ENCODE measurements at places on chromosomes 13 and 19.
A peak's percentile ranks its signal among the peaks of the same experiment; 100 is the strongest.

- no peak for DNase-seq
Measured at GRCh38 chr19:51686171-51686570, 7.0 kb upstream of the SPACA6 start.

- no peak for DNase-seq
Measured at GRCh38 chr13:79735228-79735627, 254.3 kb downstream of the NDFIP2 start.

DNA sequence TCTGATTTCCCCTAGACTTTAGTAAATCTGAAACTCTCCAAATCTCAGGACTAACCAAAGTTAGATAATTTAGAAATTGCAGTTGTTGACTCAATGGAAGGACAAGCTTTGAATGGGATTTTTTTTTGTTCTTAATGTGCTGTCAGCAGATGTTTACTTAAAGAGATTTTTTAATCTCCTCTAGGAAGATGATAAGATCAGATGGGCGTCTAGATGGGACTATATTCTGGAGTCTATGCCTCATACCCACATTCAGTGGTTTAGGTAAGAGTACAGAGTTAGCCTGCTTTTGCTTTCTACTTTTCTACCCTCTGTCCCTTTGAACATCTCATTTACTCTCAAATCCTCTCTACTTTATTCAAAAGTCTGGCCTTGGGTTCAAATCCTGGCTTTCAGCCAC lies 39.3 kb downstream of the TM9SF2 start:
- no peak for DNase-seq

DNA sequence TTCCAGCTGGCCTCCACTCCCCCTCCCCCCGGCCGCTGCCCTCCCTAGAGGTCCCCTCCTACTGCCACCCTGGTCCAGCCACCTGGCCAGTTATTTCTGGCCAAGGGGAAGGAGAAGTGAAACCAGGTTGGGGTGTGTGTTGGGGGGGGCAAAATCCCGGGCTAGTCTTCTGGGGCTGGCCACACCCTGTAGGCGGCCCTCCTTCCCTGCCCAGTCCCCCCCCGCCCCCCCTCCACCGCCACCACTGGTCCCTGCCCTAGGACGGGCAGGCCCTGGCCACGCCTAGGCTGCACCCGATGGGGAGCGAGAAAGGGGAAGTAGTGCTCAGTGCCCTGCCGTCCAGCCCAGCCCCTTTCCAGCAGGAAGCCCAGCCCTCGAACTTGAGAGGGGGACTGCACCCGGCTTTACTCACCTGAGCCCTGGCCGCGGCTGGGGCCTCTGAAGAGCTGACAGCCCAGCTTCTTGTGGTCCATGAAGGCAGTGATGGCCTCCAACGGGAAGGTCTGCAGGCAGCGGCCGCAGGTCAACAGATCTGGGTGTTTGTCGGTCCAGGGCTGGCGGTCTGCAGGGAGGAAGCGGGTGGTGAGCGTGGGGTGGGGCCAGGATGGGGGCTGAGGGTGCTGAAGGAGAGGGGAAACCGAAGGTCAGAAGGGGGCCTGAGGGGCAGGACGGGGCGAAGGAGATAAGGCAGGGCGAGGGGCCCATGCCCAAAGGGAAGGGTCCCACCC lies 813 bp downstream of the ZNF296 start:
- DNase-seq: peak; percentile 86

DNA sequence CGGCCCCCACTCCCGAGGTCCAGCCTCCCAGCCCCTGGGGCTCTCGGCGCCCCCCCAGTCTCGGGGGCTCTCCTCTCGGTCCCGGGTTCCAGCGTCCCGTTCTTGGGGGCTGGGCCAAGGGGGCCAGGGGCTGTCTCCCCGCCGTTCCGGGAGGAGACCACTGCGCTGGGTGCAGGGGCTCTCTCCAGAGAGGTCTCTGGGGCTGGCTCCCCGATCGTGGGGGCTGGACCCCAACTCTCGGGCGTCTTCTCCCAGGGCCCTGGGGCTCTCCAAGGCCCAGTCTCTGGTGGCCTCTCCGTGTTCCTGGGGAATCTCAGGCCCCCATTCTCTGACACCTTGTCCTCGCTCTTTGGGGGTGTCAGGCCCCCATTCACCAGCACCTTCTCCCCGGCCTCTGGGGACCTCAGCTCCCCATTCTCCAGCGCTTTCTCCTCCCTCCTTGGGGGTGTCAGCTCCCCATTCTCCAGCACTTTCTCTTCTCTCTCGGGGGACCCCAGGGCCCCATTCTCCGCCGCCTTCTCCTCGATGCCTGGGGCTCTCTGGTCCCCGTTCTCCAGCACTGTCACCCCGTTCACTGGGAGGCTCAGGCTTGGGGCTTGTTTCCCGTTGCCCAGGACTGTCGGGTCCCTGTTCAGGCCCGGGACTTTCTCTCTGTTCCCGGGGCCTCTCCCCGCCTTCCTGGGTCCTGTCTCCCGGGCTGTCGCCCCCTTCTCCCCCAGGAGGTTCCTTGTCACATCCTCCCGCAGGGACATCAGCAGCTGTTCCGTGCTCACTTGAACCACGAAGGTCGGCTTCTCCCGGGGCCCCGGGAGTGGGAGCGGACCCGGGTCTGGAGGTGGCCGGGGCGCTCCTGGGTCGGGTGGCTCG lies 13.7 kb downstream of the LMTK3 start:
- DNase-seq: no peak

GRCh38 chr13:43411741-43412140 lies 375.0 kb downstream of the ENOX1 start:
- DNase-seq: peak; percentile 38

DNA sequence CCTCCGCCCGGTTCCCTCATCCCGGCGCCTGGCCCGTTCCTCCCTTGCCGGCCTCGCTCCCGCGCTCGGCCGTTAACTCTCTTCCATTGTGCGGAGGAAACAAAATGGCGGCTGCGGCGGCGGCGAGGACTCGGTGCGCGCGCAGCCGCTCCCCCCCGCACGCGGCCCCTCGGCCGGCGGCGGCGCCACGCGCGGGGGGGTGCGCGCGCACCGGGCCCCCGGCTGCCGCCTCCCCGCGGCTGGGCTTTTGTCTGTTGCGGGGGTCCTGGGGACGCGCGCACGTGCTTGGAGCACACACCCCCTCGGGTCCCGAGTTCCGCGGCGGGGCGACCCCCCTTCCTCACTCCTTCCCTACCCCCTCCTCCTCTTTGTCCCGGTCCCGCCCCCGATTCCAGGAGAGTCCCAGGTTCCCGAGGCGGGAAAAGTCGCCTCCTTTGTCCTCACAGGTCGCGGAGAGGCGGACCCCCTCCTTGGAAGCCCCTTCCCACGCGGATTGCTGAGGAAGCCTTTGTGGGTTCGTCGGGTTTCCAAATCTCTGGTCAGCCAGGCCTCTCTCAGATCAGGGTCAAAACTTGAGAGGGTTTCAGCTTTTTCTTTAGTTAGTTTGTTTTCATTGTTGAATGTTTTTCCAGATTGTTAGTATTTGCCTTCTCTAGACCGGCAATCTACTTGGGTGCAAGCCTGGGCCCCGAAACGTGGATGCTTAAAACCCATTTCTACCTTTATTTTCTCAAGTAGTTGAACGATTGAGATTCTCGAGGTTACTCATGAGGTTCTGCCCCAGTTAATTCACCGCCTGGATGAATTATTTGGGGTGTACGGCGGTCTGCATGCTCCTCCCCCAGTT lies 687 bp downstream of the ILF3 start:
- DNase-seq: peak; percentile 67

GRCh38 chr13:67620665-67621064 lies 390.5 kb upstream of the PCDH9 start:
- DNase-seq: no peak

DNA sequence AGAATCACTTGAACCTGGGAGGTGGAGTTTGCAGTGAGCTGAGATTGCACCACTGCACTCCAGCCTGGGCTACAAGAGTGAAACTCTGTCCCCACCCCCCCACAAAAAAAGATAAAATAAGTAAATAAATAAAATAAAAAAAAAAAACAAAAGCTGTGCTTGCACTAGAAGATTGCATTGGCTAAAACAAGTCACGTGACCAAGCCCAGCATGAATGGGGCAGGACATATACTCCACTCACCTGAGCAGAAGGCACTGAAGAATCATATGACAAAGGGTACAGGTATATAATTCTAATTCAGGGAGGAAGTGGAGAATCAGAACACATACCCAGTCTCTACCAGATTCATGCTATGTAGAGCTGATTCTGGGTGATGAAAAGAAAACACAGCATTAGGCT lies 36.6 kb downstream of the CYP4F22 start:
- no peak for DNase-seq

- no peak for DNase-seq
Measured at GRCh38 chr13:40564342-40565001, 102.0 kb downstream of the FOXO1 start.

DNA sequence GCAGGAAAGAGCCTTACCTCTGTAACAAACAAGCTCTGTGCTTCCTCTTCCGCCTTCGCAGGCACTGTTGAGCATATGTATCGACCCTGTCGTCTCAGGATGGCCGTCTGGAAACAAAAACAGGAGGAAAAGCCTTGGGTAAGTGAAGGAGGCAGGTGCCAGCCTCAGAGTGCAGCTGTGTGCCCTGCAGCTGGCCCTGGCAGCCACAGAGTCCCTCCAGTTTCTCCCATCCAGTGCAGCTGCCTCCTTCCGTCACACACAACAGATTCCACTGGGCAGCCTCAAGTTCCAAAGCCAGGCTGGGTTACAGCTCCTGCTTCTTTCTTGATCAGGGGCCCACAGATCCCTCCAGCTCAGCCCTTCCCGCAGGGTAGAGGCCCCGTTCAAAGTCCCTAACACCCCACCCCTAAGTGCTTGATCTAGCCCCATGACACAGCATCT lies 47.7 kb downstream of the DOCK9 start:
- no peak for DNase-seq

GRCh38 chr13:23347601-23348000 lies 85.9 kb downstream of the SACS start:
- DNase-seq: no peak

DNA sequence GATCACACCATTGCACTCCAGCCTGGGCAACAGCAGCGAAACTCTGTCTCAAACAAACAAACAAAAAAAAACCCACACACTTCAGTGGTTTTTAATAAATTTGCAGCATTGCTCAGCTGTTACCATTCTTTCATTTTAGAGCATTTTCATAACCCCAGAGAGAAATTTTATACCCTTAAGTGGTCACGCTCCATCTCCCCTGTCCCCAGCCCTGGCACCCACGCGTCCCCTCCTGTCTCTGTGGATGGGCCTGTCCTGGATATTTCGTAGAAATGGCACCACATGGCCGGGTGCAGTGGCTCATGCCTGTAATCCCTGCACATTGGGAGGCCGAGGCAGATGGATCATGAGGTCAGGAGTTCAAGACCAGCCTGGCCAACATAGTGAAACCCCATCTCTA lies 7.8 kb downstream of the THOP1 start:
- DNase-seq: no peak

DNA sequence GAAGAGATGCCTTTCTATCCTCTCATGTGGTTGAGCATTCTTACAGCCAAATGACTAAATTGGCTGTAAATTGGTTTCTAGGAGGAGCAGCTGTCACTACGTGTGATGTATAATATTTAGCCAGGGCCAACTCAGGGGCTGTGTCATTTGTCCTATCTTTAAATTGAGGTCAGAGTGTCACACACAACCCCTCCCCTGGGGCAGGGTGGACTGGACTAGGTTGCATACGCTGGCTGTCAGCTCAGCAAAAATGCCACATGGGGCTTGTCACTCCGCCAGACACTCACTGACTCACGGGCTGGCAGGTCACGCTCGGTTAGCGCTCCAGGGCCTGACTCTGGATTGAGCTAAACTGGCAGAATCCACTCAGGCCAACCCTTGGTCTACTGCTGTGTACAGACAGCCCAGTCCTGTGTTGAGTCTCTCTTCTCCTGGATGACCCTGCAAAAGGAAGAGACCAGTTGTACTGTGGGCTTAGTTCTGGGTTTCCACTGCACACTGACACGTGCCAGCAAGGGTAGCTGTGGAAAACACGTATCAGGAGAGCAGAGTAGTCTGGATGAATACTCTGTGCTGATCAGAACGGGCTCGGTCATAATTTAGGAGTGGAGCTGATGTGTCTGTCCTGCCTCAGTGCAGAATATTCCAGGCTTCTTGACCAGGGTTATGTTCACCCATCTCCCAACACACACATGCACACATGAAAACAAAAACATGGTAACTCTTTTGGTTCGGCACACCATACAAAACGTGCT lies 29.1 kb downstream of the SHISA2 start:
- peak; percentile 85 for DNase-seq

GRCh38 chr13:68509734-68510621 lies 1279.8 kb upstream of the PCDH9 start:
- no peak for DNase-seq

- no peak for DNase-seq
Measured at GRCh38 chr13:96431044-96431581, 341.2 kb downstream of the HS6ST3 start.

DNA sequence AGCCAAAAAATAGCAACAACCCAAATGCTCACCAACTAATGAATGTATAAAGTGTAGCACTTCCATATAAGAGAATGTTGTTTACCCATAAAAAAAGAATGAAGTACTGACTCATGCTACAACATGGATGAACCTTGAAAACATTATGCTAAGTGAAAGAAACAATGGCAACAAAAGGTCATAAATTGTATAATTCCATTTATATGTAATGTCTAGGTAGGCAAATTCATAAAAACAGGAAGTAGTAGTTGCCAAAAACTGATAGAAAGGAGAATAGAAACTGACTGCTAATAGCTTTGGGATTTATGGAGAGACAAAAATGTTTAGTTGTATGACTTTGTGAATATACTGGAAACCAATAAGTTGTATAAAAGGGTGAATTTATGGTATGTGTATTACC lies 21.6 kb downstream of the MYCBP2 start:
- no peak for DNase-seq

DNA sequence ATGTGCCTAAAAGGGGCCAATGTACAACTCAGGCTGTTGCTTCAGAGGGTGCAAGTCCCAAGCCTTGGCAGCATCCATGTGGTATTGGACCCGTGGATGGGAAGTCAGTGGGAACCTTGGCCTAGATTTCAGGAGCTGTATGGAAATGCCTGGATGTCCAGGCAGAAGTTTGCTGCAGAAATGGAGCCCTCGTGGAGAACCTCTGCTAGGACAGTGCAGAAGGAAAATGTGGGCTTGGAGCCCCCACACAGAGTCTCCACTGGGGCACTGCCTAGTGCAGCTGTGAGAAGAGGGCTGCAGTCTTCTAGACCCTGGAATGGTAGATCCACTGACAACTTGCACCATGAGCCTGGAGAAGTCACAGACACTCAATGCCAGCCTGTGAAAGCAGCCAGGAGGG lies 28.5 kb downstream of the GPC5 start:
- DNase-seq: no peak

- no peak for DNase-seq
Measured at GRCh38 chr13:74250738-74251190, 116.6 kb upstream of the KLF12 start.

All from cerebellum (tissue), 4 donors.